ENCODE measurements at places on chromosomes 12 and 14.

GRCh38 chr12:9134981-9135628 lies 19.4 kb upstream of the A2M start:
- DNase-seq: no peak

GRCh38 chr14:38867561-38868150 lies 235.4 kb downstream of the SEC23A start:
- DNase-seq: peak; percentile 87

GRCh38 chr12:79938843-79939242 lies 3.9 kb upstream of the PPP1R12A start:
- DNase-seq: no peak

DNA sequence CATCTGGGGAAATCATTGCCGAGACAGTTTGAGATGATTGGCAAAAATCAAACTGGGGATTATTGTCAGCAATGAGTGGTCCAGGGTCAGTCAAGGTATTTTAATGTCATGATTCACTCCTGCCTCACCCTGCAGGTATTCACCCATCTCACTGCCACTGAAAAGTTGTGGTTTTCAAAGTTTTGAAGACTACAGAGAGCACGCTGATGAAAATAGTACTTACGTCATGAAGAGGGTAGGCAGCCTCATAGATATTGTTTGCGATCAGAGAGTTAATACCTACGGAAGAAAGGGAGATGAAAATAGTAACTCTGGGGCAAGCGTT lies 138.0 kb downstream of the ANO2 start:
- no peak for DNase-seq

GRCh38 chr12:82758749-82759330 lies 72.1 kb downstream of the TMTC2 start:
- DNase-seq: peak; percentile 22

DNA sequence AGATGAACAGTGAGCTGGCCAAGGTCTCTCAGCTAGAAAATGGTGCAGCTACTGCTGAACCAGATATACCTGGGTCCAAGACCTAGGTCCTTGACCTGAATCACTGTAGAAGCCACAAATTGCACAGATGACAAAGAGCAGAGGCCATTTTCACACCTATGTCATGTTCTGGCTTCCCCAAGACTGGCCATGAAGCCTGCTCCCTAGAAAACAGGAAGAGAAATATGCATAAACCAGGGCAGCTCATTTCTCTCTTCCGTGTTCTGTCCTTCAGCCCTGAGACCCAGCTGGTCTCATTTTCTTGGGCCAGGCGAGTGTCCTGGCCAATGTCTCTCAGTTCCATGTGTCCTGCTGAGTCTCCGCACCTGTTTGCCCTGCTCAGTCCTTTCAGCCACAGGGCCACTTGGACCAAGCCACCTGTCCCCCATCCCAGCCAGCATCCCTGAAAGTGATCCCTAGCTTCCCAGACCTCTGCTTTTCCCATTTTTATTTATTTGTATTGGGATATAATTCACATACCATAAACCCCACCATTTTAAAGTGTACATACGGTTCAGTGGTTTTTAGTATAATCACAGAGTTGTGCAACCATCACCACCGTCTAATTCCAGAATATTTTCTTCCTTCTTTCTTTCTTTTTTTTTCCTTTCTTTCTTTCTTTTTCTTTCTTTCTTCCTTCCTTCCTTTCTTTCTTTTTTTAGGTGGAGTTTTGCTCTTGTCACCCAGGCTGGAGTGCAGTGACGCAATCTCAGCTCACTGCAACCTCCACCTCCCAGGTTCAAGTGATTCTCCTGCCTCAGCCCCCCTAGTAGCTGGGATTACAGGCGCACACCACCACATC lies 27.0 kb downstream of the P2RX7 start:
- DNase-seq: no peak

DNA sequence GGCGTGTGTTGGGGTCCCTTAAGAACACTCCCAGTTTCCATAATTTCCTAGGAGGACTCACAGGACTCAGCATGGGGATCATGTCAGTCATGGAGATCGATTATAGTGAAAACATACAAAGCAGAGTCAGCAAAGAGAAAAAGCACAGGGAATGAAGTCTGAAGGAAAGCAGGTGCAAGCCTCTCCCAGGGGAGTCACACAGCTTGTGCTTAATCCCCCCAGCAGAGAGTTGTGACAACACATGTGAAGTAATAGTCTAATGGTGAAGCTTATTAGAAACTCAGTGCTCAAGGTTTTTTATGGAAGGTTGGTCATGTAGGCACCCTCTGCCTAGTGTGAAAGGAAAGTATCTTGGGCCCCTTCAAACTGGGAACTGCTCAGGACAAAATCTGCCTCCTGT lies 149.0 kb upstream of the SEL1L start:
- DNase-seq: no peak

- no peak for DNase-seq
These were observed 101.1 kb downstream of the OTOGL start for GRCh38 chr12:80200414-80200813.

- no peak for DNase-seq
These were observed 9.2 kb upstream of the KRT73 start for GRCh38 chr12:52627395-52628110.

- no peak for DNase-seq
These were observed 24.8 kb upstream of the VASH1 start for GRCh38 chr14:76736514-76736913.
